HS-5 (cell line): ENCODE measurements at places on chromosomes 1 and 21.

DNA sequence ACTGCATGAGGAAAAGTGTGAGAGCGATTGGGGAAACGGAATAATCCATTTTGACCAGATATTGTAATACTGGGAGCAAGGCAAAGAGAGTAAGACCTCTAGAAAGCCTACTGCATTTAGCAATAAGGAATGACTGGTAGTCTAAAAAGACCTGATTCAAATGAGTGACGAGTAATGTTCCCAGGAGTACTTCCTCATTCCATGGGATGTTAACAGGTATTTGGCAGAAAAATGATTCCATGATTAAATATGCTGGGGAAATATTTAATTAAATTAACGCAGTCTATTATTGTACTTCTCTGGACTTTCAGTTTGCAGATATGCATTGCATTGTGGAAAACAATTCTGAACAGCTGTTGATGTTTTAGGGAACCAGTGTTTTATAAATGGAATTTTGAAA lies 105.5 kb downstream of the RPE65 start:
- no peak for DNase-seq

- no peak for DNase-seq
These were observed 154.7 kb downstream of the GRIK3 start for GRCh38 chr1:36879613-36880012.

DNA sequence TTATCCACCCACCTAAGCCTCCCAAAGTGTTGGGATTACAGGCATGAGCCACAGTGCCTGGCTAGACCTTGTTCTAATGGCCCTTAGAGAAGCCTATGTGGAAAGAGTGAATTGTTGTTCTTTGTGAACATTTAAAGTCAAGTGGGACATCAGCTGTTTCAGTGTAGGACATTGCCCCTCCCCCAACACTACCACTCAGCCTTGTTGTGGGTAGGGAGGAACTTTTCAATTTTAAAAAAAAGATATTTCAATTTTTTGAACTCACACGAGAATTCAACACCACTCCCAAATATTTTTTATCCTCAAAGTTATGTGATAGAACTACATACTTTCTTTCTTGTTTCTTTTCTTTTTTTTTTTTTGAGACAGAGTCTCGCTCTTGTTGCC lies 36.7 kb upstream of the TMEM222 start:
- DNase-seq: no peak

- DNase-seq: no peak
These were observed 38.3 kb upstream of the GBP5 start for GRCh38 chr1:89310976-89311375.

DNA sequence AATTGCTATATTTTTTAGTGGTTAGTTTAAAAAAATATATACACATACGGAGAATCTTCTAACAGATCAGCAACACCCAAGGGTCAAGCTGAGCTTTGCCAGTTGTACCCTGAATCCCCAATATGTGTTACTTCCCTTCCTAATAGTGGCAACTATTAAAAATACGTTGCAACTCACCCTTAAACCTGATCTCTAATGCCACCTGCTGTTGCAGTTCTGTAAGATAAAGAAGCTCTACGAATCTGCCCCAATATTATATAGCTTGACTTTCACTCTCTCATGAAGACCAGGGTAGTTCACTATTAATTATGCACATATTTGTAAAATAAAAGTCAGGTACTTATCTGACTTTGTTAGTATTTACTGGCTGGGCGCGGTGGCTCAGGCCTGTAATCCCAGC lies 58.4 kb downstream of the ASH1L start:
- DNase-seq: no peak
